ENCODE measurements at places on chromosomes 13 and 19.

- DNase-seq: no peak
Observed at GRCh38 chr13:76860706-76861105, 25.5 kb downstream of the KCTD12 start.

- no peak for DNase-seq
Observed at GRCh38 chr13:26025196-26025595, 26.6 kb downstream of the SHISA2 start.

GRCh38 chr19:52542984-52543664, 15.7 kb downstream of the ZNF808 start:
- DNase-seq: no peak

DNA sequence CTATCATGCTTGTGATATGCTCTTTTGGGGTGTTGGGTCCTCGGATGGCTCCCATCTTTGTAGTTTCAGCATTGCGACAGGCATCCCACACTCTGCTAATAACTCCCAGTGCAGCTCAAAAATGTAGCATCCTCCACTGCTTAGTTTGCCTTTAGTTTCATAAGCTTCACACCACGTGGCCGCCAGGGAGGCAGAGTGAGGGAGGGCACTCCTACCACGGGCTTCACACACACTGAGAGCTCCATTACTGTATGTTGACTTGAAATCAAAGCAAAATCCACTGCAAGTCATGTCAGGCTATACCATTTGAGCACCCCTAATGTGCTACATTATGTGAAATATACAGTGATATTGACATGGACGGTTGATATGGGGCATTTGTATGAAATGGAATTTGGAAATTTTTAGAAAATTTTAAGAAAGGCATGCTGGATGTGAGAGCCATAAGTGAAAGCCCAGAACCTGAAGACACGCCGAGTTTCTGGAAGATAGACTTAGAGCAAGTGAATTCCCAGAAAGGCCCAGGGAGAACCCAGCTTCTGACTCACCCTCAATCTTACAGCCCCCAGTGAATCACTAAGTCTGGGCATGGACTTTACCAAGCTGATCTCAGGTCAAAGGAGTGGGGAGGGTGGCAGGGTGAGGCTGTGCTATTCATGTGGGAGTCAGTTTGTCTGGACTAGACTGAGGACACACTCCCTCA, 94.1 kb downstream of the HSPH1 start:
- no peak for DNase-seq

DNA sequence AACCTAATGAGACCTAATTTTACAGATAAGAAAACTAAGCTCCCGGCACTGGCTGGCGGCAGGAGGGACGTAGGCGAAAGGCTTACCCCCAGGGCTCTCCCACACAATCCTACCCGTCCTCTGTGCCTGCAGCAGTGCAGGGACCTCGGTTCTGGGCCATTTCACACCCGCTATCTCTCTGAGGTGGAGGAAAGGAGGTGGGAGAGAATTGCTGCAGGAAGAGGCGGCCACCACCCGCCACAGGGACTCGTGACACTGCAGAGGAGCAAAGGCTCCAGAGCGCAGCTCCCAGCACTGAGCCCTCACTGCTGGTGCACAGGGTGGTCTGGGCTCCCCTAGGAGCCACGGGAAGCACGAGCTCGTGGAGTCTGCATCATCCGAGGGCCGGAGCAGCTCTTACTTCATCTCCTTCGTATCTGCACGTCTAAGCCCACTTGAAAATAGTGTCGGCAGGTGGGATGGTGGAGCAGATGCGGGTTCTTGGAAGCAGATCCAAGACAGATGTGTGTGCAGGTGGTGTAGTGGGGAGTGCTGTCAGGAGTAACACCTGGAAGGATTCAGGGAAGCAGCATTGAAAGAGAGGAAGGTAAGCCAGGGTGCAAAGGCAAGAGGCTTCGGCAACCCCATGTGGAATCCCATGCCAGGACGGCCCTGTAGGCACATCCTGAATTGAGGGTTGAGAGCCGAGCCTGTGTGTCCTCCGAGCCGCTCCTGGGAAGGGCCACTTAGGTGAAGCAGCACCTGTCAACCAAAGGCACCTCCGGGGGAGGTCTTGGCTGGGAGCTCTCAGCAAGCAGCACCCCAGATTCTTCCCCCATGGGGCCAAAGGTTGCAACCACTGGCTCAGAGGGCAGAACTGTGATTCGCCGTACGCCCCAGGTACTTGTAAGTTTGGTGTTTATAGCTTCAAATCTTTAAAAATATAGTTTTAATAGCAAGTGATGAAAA, 115.8 kb upstream of the SPACA7 start:
- no peak for DNase-seq

GRCh38 chr13:106182404-106182803, 353.1 kb downstream of the EFNB2 start:
- DNase-seq: no peak

DNA sequence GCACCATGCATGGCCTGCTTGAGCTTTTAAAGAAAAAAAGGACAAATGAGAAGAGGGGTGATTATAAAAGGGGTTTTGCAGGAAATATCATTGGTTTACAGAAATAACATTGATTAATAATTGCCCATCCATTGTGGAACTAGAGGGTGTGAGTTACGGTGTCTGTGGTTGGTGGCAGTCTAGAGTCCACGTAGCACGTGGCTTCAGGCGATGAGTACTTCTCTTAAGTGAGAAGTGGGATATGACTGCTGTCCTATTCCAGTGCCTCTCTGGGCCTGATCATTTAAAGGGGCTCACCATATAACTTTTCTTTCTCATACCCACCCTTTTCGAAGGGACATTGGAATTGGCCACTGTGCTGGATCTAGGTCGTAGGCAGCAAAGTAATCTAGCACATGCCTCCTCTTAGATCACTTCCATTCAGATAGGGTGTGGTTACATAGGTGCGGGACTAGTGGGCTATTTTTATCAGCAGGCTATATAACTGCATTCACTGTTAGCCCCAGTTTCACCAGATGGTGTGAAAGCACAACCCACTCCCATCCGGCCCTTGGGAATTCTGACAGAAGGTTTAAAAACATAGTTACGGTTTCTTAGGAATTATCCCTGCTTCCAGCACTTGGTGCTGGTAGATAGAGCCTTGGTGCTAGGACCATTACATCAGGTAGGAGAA, 19.9 kb downstream of the PPP5C start:
- DNase-seq: no peak

GRCh38 chr19:7618348-7618747, 11.0 kb downstream of the XAB2 start:
- DNase-seq: no peak

DNA sequence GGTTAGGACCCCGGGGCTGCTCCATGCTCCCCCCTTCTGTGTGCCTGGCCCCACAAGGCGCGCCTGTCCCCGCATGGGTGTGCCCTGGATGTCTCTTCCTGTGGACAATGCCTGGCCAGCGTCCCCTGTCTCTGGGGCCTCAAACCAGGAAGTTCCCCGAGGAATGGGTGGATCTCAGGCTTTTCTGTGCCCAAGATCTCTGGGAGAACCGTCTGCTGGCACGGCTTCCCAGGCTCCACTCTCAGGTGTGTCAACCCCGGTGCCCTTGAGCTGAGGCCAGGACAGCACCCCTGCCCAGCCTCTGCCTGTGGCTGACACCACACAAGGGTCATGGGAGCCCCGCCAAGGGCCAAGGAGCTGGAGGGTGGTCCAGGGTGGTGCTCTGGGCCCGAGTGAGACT, 15.7 kb downstream of the ZNF444 start:
- no peak for DNase-seq

GRCh38 chr19:47587295-47587694, 14.3 kb upstream of the ZNF541 start:
- no peak for DNase-seq

GRCh38 chr13:80865329-80865728, 524.4 kb upstream of the SPRY2 start:
- no peak for DNase-seq

DNA sequence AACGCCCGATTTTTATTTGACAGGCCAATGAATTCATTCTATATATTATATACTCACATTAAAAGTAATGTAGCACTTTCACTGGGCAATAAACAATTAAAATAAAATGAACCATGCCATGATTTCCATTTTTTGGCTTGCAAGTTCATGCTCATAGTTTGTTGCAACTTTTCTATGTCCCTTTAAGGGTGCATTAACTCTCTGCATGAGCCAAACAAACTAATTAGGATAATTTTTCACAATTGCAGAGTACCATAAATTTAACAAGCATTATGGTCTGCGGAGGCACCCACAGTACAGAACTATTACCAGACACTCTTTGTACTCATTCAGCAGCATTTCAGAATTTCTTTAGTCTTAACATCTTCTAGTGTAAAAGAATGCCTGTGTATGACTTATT, 1.4 kb downstream of the LHFPL6 start:
- no peak for DNase-seq

GRCh38 chr19:46371371-46371901, 24.5 kb downstream of the PPP5C start:
- no peak for DNase-seq

GRCh38 chr13:68076046-68076445, 845.9 kb upstream of the PCDH9 start:
- DNase-seq: no peak

DNA sequence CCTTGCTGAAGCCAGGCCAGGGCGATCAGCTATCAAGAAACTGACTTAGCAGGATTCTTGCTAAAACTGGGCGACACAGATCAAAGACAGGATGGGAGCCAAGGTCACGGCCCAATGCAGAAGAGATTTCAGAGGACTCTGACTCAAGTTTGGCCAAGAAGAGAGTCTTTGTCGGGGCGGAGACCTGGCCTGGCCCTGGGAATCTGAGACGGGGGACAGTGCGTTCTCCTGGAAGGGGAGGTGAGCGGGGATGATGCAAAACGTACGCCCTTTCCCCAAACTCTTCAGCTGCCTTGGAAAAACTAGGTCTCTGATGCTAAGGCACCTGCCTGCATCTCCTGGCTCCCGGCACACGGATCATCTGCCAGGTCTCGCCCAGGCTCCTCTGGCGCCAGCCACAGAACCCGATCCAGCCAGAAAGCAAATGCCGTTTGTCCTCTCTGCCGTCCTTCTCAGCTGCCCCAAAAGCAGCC, 9.8 kb downstream of the MVB12A start:
- DNase-seq: no peak

All from NCI-H187 treated with DMSO at 0.1 percent for 48 hours (cell line).